SHP77 treated with DMSO at 0.1 percent for 48 hours (cell line): ENCODE measurements at places on chromosomes 6 and 20.

DNA sequence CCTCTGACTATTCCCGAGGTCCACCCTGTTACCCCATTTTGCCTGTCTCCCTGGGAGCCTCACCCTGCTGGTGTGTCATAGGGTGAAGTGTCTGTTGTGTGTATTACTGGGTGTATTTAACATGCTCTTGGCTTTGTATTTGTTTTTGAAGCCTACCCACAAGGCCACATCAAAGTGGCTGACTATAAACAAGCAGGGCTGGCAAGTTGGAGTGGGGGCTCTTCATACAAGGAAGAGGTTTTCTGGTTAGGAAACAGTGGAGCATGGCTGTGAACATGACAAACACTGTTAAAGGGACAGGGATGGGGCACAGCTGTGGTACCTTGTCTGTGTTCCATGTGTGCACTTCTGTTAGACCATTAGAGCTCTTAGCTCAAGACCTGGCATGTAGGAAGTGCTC is 26.3 kb downstream of the HECA start:
- DNase-seq = no peak

DNA sequence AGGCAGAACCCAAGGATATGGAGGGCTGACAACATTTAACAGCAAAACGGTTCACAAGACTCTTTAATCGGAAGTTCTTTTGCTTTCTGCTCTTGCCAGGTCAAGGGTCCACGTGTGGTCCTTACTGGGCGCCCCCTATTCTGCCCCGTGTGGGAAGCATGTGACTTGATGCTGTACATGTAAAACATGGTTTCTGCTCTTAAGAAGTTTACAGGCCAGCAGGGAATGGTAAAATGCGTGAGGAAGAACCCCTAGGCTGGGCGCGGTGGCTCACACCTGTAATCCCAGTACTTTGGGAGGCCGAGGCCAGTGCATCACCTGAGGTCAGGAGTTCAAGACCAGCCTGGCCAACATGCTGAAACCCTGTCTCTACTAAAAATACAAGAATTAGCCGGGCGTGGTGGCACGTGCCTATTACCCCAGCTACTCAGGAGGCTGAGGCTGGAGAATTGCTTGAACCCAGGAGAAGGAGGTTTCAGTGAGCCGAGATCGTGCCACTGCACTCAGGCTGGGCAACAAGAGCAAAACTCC is 19.3 kb downstream of the ZNF217 start:
- DNase-seq = no peak

DNA sequence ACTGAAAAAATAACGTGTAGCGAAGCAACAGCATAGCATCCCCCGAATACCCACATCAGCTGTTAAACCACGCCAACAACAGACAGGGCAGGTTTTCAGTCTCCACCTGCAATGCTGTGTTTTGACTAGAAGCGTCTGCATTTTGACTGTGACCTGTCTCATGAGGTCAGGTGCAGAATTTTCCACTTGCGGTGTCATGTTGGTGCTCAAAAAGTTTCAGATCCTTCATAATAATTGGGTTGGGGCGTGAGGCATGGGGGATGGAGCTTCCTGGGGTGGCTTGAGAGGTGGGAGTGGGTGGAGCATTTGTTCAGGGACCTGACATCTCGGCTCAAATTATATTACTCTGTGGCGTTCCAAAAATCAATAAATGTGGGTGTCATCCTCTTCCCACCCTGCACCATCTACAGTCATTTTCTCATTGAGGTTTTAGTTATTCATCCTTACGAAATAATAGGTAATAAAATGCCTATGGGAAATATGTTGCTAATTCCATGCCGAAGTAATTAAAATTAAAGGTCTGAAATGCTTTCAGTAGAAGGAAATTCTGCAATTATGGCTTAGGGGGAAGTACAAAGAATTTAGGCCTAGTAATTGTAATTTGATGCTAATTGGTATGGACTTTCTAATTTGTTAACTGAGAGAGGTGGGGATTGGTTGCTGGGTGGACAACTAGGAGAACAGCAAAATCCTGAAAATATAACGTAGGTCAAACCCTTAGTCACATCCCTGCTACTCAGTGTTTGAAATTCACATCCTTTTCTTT is 81.0 kb downstream of the TIAM2 start:
- no peak for DNase-seq

DNA sequence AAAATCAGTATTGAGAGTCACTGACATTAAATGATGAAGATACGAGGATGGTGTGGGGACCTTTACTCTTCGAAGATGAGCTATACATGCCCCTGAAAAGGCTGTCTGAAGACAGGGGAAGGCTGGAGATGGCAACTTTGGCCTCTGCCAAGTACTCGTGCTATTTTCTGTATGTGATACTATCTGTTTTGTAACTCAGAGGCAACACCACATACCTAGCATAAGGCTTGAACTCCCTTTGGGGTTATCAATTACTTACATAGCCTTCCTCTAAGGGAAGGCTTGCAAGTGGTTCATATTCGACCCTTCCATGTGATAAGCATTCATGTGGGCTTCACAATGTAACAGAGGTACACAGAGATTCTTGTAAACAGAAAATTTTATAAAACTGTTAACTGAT is 68.7 kb upstream of the FBXO30 start:
- DNase-seq = no peak

DNA sequence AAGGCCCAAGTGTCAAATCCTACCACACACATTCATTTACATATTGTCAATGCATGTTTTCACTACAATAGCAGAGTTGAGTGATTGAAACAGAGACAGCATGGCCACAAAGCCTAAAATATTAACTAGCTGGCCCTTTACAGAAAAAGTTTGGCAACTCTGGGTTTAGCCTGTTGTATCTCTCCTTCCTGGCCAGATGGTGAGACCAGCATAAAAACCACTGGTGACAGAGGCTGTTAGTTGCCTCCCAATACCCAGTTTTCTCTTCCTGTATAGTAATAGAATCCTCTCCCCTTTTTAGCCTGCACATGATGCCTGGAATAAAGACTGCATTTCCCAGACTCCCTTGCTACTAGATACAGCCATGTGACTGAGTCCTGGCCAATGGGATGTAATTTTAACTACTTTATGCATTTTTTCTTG is 100.0 kb upstream of the TAB2 start:
- no peak for DNase-seq

- DNase-seq = no peak
These were observed 178.2 kb upstream of the IMPG1 start for GRCh38 chr6:76250666-76251065.

DNA sequence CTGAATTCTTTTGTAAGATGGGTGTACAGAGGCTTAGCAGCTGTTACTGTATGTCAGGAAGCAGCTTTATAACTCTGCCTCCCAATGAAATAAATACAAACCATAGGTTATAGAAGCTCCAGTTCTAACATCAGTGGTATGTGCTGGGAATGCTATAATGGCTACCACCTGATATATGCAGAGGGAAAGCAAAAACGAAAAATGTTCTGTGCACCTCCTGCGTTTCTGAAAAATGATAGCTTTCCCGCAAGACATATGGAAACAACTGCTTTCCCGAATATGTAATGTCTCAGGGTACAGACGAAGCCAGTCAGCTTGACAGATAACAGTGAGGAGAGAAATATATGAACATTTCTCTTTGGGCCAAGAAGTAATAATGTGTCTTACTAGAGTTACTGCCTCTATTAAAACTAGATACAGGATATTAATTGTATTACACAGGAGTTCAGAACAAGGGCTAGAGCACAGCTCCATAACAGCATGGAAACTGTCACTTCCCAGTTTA is 517.0 kb upstream of the NRSN1 start:
- no peak for DNase-seq

- DNase-seq = no peak
These were observed 115.8 kb downstream of the TRERF1 start for GRCh38 chr6:42335896-42336295.

DNA sequence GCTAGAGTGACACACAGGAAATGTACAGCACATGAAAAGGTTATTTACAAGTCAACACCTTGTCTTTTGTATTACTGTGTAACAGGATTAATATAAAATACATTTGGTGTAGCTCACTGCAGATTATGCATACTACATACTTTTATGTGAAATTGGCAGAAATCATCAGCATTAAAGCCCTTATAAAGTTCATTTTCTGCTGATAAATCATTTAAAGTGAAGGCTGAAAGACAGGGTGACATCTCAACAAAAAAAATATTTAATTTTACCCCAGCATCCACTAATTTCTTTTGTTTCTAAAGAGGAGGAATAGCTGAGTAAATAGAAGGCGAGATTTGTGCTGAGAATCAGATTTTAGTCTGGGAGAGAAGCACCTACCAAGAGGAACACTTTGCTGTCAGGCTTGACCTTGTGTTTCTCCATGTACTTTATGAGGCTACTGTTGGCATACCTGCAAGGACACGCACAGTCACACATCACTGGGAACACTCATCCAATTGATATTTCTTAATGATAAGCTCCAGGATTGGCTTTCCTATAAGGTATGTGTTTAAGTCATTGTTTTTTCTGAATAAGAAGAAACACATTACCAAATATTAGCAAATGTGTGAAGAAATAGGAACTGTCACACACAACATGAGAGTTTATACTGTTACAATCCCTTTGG is 146.6 kb upstream of the SLC22A16 start:
- no peak for DNase-seq

DNA sequence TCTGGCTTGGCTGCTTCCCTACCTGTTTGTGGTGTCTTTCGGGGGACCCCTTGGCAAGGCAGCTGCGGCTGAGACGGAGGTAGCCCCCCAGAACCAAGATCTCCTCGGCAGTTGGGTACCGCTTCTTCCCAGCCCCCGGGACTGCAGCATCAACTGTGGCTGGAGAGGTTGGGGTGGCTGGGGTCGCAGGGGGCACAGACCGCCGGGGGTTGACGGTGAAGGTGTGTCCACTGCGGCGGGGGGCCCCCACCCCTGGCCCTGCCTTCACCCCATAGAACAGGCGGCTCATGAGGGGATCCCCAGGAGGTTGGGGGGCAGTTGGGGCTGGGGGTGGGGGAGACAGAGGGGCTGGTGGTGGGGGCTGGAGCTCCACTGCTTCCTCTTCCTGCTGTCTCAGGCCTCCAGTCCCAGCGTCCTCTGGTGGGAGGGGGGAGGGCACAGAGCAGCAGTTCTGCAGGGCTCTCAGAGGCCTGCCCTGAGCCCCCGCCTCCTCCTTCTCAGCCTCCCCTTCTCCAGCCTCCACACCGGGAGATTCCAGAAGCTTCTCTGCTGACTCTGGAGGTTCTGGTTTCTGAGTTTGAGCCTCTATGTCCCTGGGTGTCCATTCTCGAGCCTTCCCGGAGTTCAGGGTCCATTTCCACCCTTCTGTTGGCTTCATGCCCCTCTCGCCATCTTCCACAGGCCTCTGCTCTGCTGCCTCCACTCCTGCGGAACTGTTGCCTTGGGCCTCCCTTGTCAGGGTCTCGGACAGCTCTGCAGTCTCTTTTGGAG is 1.9 kb downstream of the PPP1R18 start:
- DNase-seq = no peak

DNA sequence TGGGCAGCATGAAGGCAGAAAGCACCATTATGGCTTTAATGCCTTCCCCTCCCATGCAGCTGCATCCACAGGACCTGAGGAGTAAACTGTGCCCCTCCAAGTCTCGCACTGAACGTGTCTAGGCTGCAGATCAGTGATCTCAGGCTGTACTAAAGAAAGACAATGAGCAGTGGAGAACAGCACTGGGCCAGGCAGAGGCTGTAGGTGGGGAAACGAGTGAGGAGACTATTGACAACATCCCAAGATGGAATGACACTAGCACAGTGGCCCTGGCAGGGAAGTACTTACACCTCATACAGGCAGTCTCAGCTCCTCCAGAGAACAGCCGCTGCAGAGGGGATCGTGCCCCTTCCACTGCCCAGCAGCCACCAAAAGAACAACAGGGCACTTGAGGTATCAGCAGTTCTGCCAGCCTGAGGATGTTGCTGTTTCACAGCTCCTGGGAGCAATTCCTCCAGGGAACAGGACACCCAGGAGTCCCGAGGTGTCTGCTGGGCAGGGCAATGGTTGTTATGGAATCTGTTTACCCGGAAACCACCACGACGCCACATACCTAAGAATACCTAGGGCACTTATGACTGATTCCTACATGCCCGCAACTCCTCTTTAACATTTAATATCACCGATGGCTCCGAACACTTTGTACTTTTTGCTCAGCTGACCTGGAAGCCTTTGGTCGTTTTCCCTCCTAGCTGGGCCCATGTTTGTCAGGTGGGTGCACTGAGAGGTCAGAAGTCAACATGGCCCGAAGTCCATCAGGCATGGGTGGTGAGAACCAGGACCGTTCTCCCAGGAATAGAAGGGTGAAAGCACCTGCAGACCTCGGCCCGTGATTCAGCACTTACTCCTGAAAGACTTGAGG is 79.1 kb downstream of the SLC22A23 start:
- no peak for DNase-seq

- no peak for DNase-seq
These were observed 13.8 kb upstream of the GTF3C6 start for GRCh38 chr6:110944681-110945151.

DNA sequence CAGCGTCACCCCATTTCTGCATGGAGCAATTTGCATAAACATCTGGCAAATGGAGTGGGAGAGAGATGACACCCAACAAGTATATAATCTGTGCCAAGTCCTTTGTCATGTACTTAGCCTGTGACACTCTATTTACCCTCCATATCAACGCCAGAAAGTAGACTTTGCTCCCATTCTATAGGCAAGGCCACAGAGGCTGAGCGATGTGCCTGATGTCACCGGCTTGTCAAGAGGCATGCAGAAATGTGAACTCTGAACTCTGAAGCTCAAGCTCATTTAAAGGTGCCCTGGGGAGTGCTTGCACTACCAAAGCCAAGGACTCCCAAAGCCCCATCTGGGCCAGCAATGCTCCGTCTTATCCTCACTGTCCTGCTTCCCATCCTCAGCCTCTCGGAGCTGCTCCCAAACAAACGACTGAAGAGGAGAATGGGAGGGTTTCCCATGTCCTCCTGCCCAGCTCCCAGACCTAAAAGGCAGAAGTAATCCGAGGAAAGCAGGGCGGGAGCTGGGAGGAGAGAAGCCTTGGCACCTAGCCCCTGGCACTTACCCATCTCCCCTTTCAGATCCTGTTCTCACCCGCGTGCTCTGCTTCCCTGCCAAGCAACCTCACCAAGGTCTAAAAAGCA is 9.2 kb downstream of the CPNE5 start:
- DNase-seq = no peak

GRCh38 chr6:126761854-126762253 is 356.6 kb upstream of the RSPO3 start:
- DNase-seq = no peak

DNA sequence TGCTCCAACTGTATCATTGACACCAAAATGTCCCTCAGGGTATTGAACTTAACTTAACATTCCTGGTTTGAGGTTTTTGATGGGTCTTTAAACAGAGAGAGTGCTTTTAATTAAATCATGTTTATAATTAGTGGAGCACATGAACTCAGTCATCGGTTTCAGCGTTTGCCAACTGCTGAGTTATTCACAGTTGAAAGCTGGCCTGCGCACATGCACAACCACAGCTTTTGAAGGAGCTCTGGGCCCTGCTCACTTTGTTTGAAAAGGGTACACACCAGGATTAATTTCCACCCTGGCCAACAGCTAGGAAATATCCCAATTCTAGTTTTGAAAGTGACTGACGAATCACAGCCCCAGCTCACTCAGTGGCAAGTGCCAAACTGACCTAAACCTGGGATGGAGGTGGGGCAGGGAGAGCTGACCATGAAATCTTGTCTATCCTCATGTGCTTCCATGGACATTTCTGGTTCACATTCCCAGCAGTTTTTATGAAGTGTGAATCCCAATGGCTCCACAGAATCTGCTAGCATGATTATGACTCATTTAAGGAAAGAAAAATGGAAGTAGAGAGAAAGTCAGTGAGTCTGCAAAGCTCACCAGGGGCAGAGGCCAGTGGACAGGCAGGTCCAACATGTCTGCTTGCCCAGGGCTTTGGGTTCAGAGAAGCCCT is 247.8 kb downstream of the FNDC1 start:
- DNase-seq = no peak

GRCh38 chr6:89082486-89082891 is 1.9 kb downstream of the PNRC1 start:
- DNase-seq = no peak
